Stimulated activated CD4-positive, alpha-beta T cell treated with anti-CD3 and anti-CD28 coated beads, Interleukin-12 subunit alpha, Interleukin-12 subunit beta, amount 100 ng/mL, for 4 hours (primary cell): ENCODE measurements at places on chromosomes 6 and 20.

- DNase-seq, result peak; percentile 15
Observed at GRCh38 chr6:136526196-136526930, 23.9 kb downstream of the MAP7 start.

- DNase-seq, result no peak
Observed at GRCh38 chr6:71454056-71454455, 165.4 kb downstream of the OGFRL1 start.

DNA sequence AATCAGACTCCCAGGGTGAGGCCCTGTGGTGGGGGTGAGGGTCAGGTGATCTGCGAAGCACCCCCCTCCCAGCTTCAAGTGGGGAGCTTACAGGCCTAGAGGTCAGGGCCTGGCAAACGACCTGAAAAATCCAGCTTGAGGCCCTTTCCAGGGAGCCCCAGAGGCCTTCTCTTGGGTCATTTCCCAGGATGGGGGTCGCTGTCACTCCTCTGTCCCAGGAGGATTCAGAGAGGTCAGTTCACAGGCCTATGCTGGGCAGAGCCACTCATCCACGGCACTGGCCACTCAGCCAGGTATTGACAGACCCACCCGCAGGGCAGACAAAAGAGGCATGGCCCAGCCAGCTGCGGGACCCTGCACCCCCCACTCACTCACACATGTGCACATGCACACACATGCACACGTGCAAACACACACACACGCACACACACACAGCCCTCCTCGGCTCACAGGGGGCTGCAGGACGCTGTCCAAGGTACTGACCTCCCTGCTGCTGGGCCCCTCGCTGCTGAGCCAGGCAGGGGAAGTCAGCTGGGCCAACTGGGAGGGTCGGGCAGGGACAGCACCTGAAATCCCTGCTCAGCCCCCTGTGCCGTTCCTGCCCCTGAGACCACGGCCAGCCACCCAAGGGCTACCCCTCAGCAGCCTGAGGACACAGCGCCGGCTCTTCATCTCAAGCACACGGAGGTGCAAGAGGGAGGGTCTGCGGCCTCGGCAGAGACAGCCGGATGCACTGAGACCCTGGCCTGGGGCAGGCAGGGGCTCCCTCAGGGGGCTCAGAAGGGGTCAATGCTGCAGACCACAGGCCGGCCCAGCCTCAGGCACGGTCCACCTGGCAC, 113.8 kb downstream of the TAF4 start:
- no peak for DNase-seq

- no peak for DNase-seq
Observed at GRCh38 chr6:112690497-112691202, 343.5 kb downstream of the RFPL4B start.

DNA sequence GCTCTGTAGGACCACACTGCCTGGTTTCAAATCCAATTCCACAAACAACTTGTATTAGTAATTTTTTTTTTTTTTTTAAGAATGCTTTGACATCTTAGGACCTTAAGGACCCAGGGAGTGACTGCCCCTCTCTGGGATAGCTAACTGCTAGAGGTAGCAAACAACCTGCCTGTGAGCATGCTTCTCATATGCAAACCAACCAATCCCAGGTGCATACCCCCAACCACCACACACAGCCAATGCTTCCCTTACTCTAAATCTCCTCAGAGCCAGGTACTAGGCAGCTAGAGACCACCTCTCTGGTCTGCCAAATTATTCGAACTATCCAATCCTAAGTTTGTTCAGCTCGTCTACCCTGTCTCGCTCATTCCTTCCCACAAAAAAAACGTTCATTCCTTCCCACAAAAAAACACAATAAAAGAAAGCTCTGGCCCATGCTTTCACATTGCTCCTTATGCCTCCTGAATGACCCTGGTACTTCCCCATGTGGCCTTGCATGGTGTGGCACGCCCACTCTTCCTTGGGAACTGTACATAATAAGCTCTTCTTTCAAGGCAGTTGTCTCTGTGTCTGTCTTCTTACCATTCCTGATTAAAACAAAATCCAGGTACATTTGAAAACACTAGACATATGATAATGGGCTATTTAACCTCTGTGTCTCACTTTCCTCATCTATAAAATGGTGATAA, 6.4 kb downstream of the SERAC1 start:
- DNase-seq, result no peak

GRCh38 chr6:168093071-168093505, 14.1 kb upstream of the FRMD1 start:
- DNase-seq, result no peak
